Activated T-helper 1 cell treated with anti-CD3 and anti-CD28 coated beads, Interleukin-12 subunit alpha, Interleukin-12 subunit beta, Interleukin-2, Interleukin-4 antibody, amounts not matched to agents 30 ng/mL and 10 ng/mL and 1 ng/mL, durations not matched to agents 14 hours and 24 hours and 36 hours (primary cell): ENCODE measurements at places on chromosomes 5 and 9.

GRCh38 chr5:149265597-149265996 lies 6.1 kb upstream of the AFAP1L1 start:
- no peak for DNase-seq

- no peak for DNase-seq
Observed at GRCh38 chr5:15938961-15939360, 240.6 kb downstream of the MARCHF11 start.

GRCh38 chr5:133992429-133993155 lies 12.2 kb downstream of the VDAC1 start:
- DNase-seq = no peak

DNA sequence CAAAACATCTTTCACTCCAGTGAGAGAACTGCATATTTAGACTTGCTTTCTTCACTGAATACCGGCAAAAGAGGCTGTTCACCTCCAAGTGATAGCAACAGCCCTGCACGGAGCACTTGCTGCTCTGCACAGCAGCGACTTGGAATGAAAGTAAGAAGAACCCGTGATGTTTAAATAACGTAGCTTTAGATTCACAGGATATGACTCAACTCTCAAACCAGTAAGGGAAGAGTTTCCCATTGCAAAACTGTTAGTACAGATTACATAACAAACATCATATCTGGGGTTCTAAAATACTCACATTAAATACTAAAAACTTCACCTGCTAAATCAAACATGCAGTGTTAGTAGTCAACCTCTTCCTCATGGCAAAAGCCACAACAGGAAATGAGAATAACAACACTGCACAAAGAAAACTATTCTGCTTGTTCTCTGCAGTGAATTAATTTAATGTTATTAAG lies 203.4 kb downstream of the MCTP1 start:
- DNase-seq = peak; percentile 19

DNA sequence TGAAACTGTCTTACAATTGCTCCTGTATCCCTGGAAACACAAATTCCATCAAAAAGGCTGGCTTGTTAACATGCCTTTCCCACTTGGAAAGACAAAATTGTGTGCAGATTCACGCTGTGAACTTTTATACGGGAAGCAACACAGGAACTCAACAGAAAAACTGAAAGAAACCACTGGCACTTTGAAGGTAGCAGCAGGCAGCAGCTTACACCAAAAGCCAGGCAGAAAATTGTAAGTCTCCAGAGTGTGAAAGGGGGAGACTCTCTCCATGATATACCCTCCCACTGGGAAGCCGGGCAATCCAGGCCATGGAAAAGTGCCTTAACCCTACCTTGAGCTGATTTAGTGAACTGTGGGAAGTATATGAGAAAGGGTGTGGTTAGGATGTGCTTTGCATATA lies 943.7 kb downstream of the CDH18 start:
- DNase-seq = no peak

DNA sequence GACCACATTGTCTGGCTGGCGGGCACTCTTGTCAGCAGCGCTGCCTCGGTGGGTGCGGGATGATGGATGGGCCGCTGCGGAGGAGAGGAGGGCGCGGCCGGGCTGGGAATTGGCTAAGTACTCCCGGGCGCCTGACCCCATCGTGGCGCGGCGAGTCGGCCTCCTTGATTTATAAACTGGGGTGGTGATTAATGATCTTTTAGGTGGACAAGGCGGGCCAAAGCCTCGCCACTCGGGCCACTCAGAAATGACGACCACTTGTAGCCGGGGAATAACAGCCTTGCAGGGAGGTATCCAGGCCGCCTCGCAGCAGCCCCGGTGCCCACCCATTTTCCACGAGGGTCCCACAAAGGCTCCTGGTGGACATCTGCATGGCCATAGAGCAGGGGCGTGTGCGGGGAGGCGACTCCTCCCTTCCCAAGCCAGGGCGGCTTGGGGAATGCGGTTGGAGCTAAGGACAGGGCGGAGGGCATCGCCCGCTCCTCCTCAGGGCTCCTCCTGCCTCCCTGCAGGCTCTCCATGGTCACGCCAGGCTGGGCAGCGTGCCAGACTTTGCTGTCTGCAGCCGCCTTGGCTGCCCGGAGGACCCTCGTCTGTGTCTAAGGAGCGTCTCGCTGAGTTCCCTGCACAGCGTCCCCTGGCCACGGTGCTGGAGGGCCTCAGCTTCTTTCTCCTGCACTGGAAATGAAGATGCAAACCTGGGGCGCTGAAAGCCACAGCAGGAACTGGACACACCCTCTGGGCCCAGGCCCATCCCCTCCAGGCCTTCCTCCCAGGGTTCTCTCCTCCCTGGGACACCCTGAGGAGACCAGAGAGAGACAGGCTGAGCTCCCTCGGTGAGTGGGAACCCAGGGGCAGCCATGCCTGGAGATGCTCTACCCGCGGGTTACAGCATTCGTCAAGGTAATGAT lies 287.4 kb upstream of the IRX4 start:
- no peak for DNase-seq

- DNase-seq = no peak
Observed at GRCh38 chr9:137387114-137387890, 35.7 kb downstream of the EXD3 start.

GRCh38 chr5:151238303-151238741 lies 14.4 kb upstream of the CCDC69 start:
- DNase-seq = no peak

DNA sequence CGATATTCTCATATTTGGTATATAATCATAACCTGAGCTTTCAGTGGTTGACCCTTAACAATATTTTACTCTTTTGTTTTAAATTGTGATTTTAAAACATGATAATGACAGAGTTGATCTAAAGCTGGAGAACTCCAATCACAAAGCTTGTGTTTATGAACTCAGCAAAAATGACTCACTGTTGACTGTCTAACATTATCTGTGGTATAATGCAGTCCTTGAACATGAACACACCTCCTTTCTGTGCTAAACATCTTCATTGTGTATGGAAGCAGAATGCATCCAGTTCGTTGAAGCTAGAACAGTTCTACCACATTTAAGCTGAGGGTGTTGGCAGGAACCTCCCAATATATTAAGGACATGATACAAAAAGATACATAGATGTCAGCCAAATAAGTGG lies 1030.2 kb upstream of the SEMA6A start:
- no peak for DNase-seq

- DNase-seq = no peak
Observed at GRCh38 chr5:14572836-14573235, 8.8 kb upstream of the OTULINL start.

DNA sequence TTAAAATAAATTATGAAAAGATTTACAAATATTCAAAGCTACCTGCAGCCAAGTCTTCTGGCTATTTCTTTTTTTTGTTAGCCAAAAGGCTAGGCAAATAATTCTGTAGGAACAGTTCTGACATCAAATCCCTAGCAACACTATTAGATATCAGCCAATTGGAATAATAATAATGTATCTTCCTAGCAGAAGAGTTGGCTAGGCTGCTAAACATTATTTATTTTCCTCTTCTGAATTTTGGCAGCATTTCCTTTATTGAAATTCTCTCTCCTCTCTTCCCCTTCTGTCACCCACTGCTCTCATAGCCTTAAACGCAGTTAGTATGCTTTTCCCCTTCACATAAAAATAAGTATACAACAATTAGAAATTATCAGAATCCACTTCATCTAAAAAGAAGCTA lies 42.6 kb downstream of the ZDHHC21 start:
- no peak for DNase-seq

DNA sequence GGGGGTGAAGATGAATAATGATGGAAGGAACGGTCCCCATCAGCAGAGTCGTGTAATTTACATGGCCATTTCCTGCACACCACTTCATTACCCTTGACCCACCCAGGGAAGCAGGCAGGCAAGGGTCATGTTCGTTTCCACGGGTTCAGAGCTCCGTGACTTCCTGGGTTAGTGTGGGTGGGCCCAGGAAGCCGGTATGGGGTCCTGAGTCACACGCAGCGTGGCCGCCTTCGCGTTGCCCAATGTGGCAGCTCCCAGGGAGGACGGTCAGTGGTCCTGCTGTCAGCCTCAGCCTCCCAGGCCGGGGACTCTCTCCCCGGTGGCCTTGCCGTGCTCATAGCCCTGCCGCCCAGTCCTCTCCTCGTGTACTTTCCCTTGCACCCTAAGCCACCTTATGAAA lies 5.1 kb upstream of the TERT start:
- no peak for DNase-seq

DNA sequence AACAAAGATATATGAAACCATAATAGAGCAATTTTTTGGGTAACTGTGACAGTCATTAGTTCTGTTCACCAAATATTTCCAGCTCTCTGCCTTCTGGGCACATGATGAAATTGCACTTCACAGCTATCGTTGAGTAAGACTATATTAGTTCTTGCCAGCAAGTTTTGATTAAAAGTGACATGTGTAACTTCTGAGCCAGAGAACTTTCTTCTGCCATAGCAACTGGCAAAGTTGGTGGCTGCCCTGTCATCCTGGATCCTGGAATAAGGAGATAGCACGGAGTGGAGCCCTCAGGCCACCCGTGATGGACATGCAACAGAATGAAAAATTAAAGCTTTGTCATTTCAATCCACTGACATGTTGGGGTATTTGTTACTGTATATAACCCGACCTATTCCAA lies 194.4 kb upstream of the VCAN start:
- no peak for DNase-seq

- no peak for DNase-seq
Observed at GRCh38 chr5:135136546-135136945, 102.5 kb upstream of the PITX1 start.

DNA sequence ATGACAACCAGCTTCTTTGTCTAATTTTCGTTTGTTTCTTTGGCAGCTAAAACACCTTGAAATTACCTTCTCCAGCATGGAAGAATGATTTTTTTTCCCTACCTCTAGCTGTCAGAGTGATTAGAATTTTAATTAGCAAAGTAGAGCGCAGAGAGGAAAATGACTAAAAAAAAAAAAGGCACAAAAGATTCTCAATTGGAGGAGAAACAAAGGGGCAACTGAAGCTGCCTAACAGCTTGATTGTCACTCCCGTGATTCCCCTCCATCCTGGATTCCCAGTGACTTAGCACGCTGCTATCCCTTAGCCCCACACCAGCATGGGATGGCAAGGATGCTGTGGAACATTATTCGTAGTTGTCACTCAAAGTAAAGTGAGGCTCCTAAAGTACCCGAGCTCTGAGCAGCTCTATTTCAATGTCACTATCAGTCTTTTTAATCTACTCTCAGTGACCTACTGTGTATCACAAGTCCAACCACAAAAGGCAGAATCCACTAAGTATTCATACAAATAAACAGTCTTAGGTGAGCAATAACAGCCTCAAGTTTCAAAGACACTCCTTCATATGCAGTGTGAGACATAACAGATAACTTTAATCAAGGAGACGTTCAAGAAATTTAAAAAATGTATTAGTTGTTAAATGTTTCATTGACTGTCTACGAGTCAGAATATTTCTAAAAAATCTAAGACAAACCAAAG lies 710.0 kb upstream of the GRAMD2B start:
- no peak for DNase-seq

DNA sequence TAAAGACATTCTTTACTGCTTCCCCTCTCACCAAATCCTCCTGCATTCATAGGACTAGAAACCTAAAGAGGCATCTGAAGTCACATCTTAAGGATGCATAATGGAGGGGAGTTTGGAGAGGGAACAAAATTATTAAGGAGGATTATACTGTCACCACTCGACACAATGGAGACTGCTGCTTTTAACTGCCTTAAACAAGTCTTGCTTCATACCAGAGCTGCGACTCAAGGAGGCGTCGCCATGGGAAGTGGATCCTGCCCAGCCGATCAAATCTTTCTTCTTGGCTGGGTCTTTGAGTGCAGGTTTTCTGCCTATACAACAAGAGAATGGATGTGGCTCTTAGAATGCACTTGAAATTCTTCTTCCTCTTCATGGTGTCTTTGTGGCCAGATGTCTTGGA lies 66.7 kb upstream of the FOXE1 start:
- DNase-seq = no peak

DNA sequence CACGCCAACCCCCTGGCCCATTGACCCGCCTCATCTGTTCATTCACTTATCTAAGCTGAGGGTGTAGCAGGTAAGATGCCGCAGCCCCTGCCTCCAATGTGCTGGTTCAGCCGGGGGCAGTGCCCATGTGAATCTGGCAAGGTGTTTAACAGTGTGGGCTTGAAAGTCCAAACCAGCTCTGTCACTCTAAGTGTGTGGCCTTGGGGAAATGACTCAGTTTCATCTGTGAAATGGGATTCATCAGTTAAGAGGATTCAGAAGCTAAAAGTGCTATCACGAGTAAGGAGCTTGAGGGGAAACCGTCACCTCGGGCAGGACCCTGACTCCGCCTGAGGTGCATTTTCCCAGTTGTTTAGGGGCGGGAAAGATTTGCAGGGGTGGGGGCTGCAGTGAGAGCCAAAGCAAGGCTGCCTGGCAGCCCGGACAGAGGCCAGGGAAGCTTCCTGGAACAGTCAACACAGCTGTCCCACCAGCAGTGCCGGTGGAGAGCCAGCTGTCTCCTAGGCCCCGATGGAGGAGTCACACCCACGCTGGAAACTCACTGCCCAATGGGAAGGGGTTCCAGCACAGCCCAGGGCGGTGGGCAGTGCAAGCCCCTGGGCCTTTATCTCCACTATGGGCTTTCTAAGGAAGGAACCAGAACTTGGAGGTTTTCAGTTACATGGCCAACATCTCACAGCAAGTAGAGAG lies 9.7 kb upstream of the URM1 start:
- no peak for DNase-seq

- DNase-seq = no peak
Observed at GRCh38 chr5:172722327-172722815, 48.6 kb downstream of the DUSP1 start.

- no peak for DNase-seq
Observed at GRCh38 chr5:170141636-170142035, 35.9 kb downstream of the FOXI1 start.

DNA sequence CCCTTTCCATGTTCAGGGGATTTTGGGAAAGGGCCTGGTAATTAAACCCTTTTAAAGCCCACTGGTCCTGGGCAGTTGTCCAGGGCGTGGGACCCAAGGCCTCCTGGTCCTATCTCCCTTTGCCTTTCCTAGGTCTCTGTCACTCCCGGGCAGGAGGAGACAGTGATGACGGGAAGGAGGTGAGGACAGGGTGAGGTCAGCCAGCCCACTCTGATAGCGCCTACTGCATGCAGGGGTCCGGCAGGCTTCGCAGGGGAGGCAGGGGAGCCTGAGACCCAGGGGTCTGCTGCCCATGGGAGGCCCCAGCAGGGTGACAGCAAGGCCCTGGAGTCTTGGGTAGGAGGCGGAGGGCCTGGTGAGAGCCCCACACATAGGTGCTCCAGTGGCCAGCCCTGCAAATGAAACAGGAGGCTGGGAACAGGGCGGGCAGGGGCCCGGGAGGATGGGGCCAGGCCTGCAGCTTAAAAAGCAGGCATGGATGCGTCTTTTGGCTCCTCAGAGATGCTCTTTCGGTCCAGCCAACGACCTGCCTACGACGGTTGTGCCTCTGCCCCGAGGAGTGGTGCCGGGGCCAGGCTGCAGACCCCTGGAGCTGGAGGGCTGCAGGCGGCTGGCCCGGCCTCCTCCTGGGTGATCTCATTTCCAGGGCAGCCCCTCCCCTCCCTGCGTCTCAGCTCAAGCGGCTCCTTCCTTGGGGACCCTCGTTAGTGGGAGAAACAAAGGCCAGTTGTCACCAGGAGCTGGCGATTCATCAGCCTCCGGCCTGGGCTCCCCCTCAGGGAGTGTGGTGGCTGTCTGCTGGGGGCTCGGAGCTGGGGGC lies 6.7 kb upstream of the RXRA start:
- no peak for DNase-seq
